Stomach (tissue), 19 donors: ENCODE measurements at places on chromosomes 5 and 9.

DNA sequence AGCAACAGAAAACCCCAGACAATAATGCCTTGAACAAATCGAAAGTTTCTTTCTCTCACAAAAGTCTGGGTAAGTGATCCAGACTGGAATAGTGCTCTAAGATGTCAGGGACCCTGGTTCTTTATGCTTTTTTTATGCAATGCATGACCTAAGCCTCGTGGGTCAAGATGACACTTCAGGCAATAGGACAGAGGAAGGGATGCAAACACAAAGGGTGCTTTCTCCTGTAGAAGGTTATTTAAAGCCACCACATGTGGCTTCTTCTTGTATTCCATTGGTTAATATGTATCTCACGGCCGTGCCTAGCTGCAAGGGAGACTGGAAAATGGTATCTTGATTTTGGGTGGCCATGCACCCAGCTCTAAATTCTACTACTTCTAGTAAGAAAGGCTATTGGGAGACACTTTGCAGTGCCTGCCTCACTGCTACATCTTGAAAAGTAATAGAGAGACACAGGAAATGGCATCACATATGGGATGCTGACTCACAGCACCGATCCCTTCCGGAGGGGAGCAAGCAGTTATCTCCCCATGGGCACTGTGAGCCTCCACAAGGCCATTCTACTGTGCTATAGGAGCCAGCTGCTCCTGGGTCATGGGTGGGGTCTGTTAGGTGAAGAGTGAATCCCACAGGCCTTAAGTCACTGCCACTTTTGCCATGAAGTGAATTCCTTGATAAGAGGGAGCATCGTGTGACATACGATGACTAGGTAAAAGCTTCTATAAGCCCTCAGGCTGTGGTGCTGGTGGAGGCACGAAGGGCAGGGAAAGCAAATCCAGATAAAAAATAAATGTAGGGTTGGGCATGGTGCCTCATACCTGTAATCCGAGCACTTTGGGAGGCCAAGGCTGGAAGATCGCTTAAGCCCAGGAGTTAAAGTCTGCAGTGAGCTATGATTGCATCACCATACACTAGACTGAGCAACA, 32.5 kb upstream of the RAB14 start:
- no peak for DNase-seq

DNA sequence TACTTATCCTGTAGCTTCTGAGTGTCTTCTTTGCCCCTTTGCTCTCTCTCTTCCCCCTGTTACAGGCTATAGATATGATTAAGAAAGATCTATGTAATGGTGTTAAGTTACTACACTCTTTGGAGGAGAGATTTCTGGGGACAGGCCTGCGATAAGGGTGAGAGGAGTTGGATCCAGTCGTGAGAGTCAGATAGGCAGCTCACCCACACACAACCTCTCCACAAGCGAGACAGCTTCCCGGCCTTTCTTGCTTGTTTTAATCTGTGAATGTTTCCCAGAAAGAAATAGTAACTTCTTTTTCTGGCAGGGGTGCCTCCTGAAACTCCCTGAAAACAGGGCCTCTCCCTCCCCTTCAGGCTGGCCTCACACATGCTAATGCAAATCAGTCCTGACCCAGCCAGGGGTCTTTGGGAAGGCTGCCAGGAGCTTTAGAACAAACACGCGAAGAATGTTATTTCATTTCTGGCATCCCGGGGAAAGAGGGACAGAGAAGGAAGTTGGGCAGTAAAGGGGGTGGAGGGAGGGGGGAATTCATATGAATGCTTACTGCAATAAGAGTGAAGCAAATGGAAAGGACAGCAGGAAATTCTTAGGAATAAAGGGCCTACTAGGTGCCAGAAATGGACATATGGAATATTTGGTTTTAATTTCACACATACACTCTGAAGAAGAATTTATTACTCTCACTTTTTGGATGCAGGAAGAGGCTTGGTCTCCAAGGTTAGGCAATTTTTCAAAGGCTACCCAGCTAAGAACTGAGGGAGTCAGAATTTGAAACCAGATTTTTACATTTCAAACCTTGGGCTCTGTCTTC, 215.8 kb upstream of the TRIM32 start:
- DNase-seq = peak; percentile 94

GRCh38 chr9:108956631-108957026, 22.4 kb downstream of the ABITRAM start:
- no peak for DNase-seq

GRCh38 chr9:5205071-5205470, 19.6 kb upstream of the INSL6 start:
- DNase-seq = no peak

GRCh38 chr9:95211028-95211427, 106.5 kb downstream of the FANCC start:
- no peak for DNase-seq

GRCh38 chr5:54049963-54050362, 260.4 kb downstream of the ARL15 start:
- no peak for DNase-seq

- DNase-seq = no peak
These were observed 40.0 kb upstream of the SMIM23 start for GRCh38 chr5:171745602-171746001.

DNA sequence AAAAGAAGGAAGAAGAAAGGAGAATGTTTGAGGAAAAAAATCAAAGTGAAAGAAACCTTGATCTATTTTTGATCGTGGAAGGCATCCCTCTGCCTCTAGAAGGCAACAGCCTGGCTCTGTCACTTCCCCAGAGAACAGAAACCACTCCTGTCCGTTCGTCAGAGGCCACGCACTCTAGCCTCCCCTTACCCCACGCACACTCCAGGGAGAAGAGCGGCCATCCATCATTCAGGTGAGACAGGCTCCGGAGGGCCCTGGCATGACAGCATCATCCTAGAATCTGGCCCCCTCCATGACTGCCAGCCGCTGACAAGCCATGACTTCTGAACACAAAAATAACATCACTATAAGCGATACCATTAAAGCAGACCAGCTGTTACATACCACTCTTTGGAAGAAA, 135.8 kb downstream of the ROR2 start:
- DNase-seq = no peak
